ENCODE measurements at places on chromosomes 2 and 18.

DNA sequence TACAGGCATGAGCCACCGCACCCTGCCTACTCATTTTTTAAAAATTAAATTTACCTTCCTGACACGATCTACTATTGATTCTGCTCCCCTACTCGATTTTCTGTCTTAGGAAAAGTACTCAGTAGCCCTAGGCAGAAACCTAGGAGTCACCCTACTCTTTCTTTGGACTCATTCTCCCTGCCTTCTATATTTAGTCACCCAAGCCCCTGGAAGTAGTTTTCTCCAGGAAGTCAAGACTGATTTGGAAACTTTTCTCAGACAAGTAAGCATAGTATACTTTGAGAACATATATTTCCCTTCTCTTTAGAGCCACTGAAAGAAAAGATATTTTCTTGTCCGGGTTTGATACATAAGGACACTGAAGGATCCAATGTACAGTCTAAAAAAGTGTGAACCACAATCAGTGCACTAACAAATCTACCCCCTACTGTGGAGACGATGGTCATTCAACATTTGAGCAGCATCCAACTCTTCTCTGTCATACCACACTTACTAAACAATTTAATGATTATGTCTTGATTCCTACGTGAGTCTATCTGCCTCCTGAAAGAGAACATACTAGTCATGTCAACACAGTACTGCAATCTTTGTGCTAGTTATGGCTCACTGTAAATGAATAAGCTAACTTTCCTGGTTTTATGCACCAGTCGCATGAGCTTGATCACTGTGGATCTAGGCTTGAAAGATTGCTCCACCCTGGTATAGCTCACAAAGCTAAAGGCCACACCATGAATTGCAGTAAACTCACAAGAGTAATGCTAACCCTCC lies 19.8 kb downstream of the YWHAQ start:
- H3K36me3 ChIP-seq = no peaks in the 10 kb centered on the region
- H3K27me3 ChIP-seq = no peaks in the 10 kb centered on the region
- no peaks in the 10 kb centered on the region for H3K4me1 ChIP-seq

- H3K27me3 ChIP-seq = no peaks in the 10 kb centered on the region
- no peaks in the 10 kb centered on the region for H3K4me1 ChIP-seq
- no peaks in the 10 kb centered on the region for H3K36me3 ChIP-seq
- H3K4me3 ChIP-seq = no peak overlapping the region
- no peak for DNase-seq
Observed at GRCh38 chr18:59721931-59722330, 24.7 kb upstream of the CCBE1 start.

DNA sequence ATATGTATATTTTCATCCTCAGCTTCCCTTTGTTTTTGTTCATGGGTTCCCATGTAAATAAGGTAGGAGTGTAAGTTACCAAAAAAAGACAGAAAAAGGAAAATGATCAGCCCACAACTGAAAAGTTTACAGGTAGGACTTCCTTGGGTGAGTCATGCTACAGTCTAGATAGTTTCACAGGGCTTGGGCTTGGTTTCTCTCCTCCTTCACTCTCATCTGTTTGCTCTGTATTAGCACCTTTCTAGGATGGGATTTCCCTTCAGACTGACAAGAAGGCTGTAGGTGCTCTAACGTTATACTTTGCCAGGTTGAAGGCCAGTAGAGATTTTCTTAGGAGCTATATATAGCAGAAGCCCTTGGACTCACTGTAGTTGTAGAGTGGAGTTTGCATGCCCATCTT lies 57.9 kb downstream of the FAM171B start:
- no peak for DNase-seq
- no peaks in the 10 kb centered on the region for H3K36me3 ChIP-seq
- peaks cover 3% of the 10 kb centered on the region for H3K4me1 ChIP-seq
- H3K4me3 ChIP-seq = no peak overlapping the region
- H3K27me3 ChIP-seq = no peaks in the 10 kb centered on the region

DNA sequence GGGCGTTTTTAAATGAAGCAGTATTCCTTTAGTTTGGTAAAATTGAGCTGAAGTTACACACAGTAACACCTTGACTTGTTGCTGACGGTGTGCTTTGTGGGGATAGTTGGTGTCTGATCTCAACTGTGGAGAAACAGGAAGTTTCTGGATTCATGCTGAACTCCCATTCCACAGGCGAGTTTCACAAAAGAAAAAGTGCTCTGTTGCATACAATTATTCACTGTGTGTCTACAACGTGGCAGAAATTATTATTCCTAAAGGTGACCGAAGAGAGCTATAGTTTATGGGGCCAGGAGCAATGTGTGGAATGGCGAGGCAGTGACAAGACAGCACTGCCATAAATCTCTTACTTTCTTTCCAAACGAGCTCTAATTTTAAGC lies 463 bp upstream of the CABYR start:
- peaks cover 2% of the 10 kb centered on the region for H3K4me1 ChIP-seq
- H3K4me3 ChIP-seq = no peak overlapping the region
- DNase-seq = no peak

GRCh38 chr18:53534695-53535094 lies 689.8 kb downstream of the MBD2 start:
- DNase-seq = no peak
- no peaks in the 10 kb centered on the region for H3K36me3 ChIP-seq
- no peak overlapping the region for H3K27ac ChIP-seq
- H3K4me1 ChIP-seq = no peaks in the 10 kb centered on the region
- H3K4me3 ChIP-seq = no peak overlapping the region

DNA sequence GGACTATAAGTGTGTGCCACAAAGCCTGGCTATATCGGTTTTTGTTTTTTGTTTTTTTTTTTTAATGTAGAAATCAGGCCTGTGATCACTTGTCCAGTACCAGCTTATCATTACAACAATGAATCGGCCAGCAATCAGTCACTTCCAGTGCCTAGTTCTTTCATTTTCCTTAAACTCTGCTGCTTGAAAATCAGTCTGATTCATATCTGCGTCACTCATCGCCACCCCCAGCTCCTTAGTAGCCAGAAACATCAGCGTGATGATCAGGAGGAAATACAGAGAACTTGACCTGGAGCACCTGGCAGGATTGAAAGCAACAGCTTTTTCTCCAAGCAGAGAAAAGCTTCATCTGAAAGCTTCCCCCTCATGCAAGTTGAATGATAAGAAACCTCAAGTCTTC lies 75.4 kb downstream of the SPTBN1 start:
- no peak for DNase-seq
- H3K27ac ChIP-seq = no peak overlapping the region
- no peaks in the 10 kb centered on the region for H3K36me3 ChIP-seq
- no peaks in the 10 kb centered on the region for H3K4me1 ChIP-seq

DNA sequence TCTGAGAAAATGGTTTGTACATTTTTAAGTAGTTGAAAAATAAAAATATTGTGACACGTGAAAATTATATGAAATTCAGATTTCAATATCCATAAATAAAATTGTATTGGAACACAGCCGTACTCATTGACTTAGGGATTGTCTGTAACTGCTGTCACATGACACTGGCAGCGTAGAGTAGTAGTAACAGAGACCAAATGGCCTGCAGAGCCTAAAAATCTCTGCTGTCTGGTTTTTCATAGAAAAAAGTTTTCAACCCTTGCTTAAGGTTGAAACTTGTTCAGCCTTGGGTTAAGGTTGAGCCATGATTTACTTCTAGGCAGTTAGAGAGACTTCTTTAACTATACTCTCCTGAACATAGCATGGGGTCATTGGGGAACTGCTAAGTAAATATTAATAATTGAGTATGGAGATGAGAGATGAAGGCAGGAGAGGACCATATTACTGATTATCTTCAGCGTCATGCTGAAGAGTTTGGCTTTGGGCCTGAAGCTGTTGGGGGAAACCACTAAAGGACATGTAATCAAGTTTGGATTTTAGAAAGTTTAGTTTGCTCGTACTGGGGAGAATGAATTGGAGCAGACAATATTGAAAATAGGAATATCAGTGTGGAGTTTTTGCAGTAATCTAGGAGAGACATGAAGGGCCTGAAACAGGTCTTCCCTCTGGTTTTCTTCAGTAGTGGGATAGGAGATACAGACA lies 16.2 kb downstream of the EML4 start:
- H3K36me3 ChIP-seq = no peaks in the 10 kb centered on the region
- no peaks in the 10 kb centered on the region for H3K4me1 ChIP-seq
- no peaks in the 10 kb centered on the region for H3K27me3 ChIP-seq
- DNase-seq = no peak
- no peak overlapping the region for H3K27ac ChIP-seq

DNA sequence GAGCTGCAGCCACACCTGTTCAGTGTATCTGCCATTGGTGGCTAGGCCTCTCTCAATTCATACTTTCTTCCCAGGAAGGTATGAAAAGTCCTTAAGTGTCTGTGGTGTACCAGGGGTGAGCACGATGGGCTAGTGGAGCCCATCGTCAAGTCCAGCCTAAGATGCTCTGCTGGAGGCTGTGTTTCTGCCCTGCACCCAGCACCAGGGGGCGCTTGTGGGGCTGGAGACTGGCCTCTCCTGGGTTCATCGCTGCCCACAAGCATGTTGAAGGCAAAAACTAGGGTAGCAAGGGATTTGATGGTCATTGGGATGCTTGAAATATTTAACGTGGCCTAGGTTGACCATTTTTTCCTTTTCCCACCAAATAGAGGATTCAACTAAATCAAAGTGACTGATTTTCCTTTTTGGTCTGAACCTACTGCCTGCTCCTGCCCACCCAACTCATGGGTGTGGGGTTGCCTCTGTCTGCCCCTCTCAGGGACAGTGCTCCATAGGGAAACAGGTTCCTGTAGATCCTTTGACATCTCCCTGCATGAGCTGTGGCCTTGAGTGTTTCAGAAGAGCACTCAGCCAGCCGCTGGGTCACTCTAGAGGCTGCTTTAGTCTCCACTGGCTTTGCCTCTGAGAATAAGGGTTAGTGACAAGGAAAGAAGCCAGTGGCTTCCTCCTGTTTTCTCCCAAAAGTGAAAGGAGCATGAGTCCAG lies 59.0 kb downstream of the TPGS2 start:
- peak; percentile 27 for DNase-seq
- H3K4me1 ChIP-seq = no peaks in the 10 kb centered on the region

GRCh38 chr2:231034291-231034882 lies 2.9 kb upstream of the C2orf72 start:
- H3K4me3 ChIP-seq = no peak overlapping the region
- no peaks in the 10 kb centered on the region for H3K36me3 ChIP-seq
- H3K4me1 ChIP-seq = peaks cover 1% of the 10 kb centered on the region

DNA sequence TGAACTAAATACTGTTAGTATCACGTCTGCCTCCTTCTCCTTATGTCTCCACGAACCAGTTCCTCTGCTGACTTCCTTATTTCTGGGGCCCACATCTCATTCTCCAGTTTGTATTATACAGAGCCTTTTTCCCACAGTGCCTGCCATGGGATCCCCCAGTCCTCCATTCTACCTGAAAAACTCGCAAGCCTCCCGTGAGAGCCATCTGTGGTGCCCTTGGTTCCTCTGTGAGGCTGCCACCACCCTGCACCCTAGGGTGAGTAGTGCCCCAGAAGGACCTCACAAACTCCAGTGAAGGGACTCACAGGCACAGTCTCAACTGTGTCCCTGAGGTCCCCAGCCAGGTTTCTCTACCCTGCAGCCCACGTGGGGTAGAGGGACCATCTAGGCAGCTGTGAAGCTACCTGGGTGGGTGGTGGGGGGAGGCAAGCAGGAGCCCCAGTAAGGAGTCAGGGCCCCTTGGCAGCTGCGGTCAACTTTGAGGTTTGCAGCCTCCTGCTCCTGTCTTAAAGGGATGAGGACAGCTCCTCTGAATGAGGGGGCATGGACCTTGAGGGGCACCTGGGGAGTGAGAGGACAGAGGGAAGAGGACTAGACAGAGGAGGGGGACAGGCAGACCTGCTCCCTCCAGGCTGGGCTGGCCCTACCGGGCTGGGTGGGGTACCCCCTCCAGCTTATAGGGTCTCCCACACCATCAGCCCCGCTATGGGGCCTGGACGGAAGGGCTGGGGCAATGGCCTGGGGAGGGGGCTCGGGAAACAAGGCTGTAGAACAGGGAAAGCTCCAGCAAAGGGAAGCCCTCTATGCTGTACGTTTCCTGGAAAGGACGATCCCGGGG lies 1.0 kb downstream of the PSTPIP2 start:
- peak overlapping the region; percentile 86 for H3K4me3 ChIP-seq
- H3K4me1 ChIP-seq = 0 out of 2 replicates have a peak, but pooled peaks cover 2% of the 10 kb centered on the region
- no peak overlapping the region for H3K27ac ChIP-seq
- H3K27me3 ChIP-seq = peaks cover 15% of the 10 kb centered on the region
- no peaks in the 10 kb centered on the region for H3K36me3 ChIP-seq

DNA sequence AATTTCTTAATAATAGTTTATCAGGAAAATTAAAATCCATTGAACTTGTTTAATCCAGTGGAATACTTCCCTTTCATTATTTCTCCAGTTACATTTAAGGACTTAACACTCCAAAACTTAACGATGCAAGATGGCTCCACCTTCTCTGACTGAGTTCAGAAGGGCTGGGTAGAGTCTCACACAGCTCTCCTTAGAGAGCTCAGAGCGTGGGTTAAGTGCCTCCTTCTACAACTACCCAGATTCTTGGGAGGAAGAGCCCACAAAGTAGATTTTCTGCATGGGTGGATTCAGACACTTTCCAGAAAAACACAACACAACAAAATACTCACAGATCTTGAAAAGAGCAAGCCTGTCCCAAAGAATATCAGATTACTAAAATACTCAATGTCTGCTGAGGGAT lies 130.6 kb downstream of the THADA start:
- no peak overlapping the region for H3K4me3 ChIP-seq
- H3K27ac ChIP-seq = no peak overlapping the region
- DNase-seq = no peak
- no peaks in the 10 kb centered on the region for H3K27me3 ChIP-seq
- 0 out of 2 replicates have a peak, but pooled peaks cover 2% of the 10 kb centered on the region for H3K36me3 ChIP-seq

DNA sequence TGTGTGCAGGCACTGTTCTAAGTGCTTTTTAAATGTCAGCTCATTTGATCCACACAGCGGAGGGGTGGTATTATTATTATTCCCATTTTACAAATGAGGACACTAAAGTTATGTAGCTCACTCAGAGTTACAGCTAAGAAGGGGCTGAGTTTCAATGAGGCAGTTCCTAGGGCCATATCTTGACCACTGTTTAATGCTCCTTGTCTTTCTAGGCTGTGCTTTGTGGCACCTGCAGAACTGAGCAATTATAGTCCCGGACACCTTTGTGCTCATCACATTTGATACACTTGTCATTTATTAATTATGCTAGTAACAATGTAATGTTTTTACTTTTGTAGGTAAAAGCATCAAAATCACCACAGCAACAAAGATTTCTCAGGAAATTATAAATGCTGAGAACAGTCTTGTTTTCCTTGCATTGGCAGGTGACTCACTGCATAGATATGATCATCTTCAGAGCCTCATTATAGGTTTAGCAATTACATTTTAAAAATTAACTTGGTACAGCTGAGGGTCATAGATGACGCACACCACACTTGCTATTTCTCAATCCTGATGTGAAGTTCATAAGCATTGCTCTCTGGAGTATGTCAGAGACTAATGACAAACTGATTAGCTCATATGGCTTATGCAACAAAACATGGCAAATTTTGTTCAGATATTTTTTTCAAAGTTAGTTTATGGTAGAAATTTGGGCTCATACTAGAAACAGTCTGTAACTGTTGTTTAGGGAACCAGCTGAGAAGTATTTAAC lies 366.8 kb downstream of the TGIF1 start:
- no peaks in the 10 kb centered on the region for H3K27me3 ChIP-seq
- H3K4me3 ChIP-seq = no peak overlapping the region
- no peak for DNase-seq
- H3K27ac ChIP-seq = no peak overlapping the region
- no peaks in the 10 kb centered on the region for H3K36me3 ChIP-seq
- H3K4me1 ChIP-seq = no peaks in the 10 kb centered on the region
